Activated naive CD8-positive, alpha-beta T cell treated with anti-CD3 and anti-CD28 coated beads for 36 hours (primary cell): ENCODE measurements at places on chromosomes 16 and 17. TPM values are rescaled to one million over a fixed set of nuclear protein-coding genes. Genes with fewer than 3 reads are reported as not detected.

DNA sequence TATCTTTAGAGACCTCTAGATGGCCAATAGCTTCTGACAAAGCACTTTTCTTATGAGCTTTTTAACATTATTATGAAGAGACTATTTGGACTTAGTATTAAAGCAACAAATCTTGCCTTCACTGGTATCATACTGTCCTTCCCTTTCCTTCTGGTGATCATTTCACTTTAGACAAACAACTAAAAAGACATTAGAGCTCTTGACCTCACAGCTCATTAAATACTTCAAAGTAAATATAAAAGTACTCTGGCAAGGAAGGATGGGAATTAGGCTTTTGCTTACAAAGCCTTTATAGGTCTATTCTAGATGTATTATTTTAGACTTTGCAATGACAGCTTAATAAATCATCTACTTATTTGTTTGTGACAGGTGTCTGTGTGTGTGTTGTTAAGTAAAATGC is 11.1 kb downstream of the STXBP4 start:
- H3K27ac ChIP-seq = no peak overlapping the region
- no peak overlapping the region for H3K4me3 ChIP-seq
- H3K27me3 ChIP-seq = no peaks in the 10 kb centered on the region
- peaks cover 10% of the 10 kb centered on the region for H3K36me3 ChIP-seq

DNA sequence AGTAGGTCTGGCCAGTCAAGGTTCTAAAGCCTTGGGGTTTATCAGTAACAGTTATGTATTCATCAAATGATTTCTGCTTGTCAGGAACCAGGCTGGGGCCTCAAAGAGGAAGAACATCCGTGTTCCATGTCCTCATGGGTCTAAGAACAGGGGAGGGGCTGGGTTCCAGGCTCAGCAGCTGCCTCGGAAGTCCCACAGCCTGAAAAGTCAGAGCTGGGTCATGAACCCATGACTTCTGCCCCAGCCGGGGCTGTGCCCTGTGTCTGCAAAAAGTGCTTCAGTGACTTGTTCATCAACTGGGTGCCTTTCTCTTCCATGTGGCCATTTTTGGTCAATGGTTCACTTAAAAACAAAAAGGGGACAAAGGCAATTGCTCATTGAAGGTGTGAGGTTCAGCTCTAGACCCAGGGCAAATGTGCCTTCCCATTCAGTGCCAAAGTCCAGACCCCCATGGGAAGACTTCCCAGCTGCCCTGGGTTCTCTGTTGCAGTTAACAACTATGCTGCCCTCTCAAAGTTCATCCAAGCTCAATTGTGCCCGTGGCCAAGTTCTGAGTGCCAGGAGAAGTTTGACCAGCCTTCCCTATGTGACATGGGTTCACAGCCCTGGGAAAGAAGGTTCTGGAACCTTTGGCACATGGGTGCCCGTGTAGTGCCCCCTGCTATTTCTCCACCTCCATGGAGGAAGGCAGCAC is 18.5 kb downstream of the TBKBP1 start:
- H3K36me3 ChIP-seq = peaks cover 12% of the 10 kb centered on the region
- H3K4me1 ChIP-seq = peaks cover 60% of the 10 kb centered on the region
- H3K27me3 ChIP-seq = no peaks in the 10 kb centered on the region
- no peak for DNase-seq

Gene KRTAP2-1
- not detected for total RNA-seq

Gene NACA2
- total RNA-seq = not detected

Gene PRM3
- not detected for total RNA-seq

GRCh38 chr17:79721993-79722671 is 8.6 kb upstream of the ENPP7 start:
- no peak for DNase-seq
- H3K4me3 ChIP-seq = no peak overlapping the region
- H3K27me3 ChIP-seq = no peaks in the 10 kb centered on the region
